Hematopoietic multipotent progenitor cell treated with erythropoietin and hydrocortisone succinate and interleukin-3 and kit ligand, for 8 days (in vitro differentiated cells): ENCODE measurements at places on chromosomes 1 and 21.

GRCh38 chr1:10736634-10737586 is 59.5 kb downstream of the CASZ1 start:
- no peak for DNase-seq

DNA sequence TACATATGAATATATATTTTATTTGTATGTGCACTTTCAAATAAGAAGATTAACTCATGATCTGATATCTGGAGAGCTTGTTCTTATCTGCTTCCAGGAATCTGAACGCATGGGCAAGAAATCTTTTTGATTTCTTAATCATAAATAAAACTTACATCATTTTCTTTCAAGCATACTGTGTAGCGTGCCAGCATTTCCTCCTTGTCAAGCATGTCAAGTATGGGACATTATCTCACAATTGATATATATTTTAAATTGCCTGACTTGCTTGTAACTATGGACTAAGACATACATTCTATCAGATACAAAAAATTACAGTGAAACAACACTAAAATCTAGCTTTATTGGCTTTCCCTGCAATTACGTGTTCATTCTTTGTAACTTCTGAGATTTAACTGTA is 1128.2 kb downstream of the PLA2G4A start:
- DNase-seq: no peak

DNA sequence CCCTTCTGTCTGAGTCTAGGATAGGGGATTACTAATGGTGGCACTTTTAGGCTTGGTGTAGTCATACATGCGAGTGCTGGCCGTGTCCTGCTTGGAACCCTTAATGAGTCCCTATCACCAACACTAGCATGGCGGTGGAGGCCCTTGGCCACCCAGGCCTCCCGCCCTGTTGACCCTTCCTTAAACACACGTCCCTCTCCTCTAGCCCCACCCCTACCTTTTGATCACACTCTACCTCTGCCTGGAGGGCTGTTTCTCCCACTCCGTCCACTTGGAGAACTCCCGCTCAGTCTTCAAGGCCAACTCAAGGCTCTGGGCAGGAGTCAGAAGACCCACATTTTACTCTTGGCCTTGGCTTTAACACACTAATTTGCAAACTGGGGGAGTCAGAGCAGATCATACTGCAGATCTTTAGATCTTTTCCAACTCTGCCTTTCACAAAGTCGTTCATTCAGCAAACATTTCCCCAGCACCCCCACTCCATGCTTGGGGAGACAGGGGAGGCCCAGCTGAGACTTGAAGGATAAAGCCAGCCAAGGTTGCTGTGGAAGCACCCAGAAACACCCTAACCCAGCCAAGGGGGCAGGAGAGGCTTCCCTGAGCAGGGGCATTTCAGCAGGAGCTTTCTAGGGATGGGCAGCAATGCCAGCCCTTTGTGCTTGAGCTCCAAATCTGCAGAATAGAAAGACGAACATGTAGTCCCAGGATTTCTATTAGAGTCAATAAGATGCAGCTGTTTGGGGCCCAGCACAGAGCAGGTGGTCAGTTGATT is 1.9 kb downstream of the PODN start:
- DNase-seq: no peak

GRCh38 chr1:93817819-93818569 is 61.0 kb downstream of the DNTTIP2 start:
- DNase-seq: no peak

GRCh38 chr21:40623528-40623927 is 223.4 kb downstream of the DSCAM start:
- no peak for DNase-seq

- DNase-seq: no peak
Observed at GRCh38 chr1:48726557-48727215, 50.0 kb downstream of the BEND5 start.

GRCh38 chr1:151352021-151352718 is 5.1 kb upstream of the RFX5 start:
- DNase-seq: peak; percentile 90

DNA sequence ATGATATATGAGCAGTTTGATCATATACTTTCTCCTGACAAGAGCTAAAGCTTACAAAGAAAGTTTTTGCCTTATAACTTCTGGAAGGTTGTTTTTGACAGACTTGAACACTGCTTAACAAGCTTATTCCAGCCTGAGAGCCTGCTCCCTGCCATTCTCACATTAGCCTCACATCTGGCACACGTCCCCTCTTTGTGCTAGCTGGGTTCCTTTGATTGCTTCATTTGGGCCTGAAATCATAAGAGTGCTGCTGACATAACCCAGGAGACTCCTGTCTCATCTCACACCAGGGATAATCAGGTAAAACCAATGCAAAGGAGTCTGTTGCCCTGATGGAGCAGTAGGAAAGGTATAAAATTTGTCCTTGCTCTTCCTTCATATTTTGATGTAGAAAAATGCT is 1411.7 kb upstream of the B3GALT2 start:
- DNase-seq: no peak

- DNase-seq: no peak
Observed at GRCh38 chr1:8406960-8407359, 89.0 kb downstream of the SLC45A1 start.
